ENCODE measurements at places on chromosomes 12 and 14.

- H3K4me1 ChIP-seq = no peaks in the 10 kb centered on the region
- H3K4me3 ChIP-seq = no peak overlapping the region
- H3K36me3 ChIP-seq = no peaks in the 10 kb centered on the region
- H3K27ac ChIP-seq = no peak overlapping the region
- DNase-seq = no peak
- H3K27me3 ChIP-seq = no peaks in the 10 kb centered on the region
Observed at GRCh38 chr12:119843100-119843499, 34.0 kb downstream of the CIT start.

DNA sequence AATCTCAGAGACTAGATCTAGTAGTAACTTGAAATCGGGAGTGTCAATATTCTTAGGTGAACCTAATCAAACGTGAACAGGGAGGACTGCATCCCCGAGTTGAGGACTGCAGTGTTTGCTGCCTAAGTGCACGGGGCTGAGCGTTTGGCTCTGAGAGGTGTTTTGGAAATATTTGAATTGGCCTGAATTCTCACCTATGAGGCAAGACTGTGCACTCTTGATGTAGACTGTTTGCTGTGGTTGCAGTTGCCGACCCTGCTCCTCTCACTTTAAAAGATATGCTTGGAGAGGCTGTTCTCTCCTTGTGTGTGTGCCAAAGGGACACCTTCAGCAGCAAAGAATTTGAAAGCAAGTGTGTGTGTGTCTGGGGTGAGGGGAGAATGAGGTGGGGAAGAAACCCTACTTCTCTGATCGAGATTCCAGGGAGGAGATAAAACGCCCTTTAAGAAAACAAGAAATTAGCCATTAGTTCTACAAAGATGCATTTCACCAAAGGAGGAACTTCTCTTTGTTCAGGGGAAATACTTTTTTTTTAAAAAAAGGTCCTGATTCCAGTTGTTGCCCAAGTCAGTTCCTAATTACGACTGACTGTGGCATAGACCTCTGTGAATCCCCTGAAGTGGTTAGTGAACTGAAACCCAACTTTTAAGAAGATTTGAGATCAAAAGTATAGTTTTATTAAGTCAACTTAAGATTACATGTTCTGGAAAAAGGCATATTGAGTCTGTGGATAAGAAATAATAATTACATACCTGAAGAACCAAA, 106.6 kb downstream of the DYRK2 start:
- DNase-seq = no peak
- no peak overlapping the region for H3K4me3 ChIP-seq
- no peaks in the 10 kb centered on the region for H3K27me3 ChIP-seq
- H3K36me3 ChIP-seq = no peaks in the 10 kb centered on the region
- H3K4me1 ChIP-seq = no peaks in the 10 kb centered on the region

DNA sequence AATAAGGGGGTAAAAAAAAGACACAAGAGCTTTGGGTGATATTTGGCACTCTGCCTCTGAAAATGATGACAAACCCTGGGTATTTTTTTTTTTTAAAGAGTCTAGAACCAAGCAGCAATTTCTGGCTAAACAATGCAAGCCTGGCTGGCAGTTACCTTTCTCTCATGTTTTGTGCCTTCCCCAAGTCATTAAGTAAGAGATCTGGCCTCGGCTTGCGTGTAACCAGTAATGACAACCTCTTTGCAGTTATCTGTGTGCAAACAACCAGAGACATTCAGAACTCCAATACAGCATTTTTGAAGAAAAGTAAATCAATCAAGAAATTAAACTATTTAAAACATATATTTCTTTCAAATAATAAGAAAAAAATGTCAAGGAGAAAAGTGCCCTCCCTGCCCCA, 167.5 kb downstream of the KCNC2 start:
- H3K27ac ChIP-seq = no peak overlapping the region
- no peaks in the 10 kb centered on the region for H3K36me3 ChIP-seq
- H3K4me1 ChIP-seq = no peaks in the 10 kb centered on the region
- H3K27me3 ChIP-seq = no peaks in the 10 kb centered on the region
- DNase-seq = no peak
- H3K4me3 ChIP-seq = no peak overlapping the region

DNA sequence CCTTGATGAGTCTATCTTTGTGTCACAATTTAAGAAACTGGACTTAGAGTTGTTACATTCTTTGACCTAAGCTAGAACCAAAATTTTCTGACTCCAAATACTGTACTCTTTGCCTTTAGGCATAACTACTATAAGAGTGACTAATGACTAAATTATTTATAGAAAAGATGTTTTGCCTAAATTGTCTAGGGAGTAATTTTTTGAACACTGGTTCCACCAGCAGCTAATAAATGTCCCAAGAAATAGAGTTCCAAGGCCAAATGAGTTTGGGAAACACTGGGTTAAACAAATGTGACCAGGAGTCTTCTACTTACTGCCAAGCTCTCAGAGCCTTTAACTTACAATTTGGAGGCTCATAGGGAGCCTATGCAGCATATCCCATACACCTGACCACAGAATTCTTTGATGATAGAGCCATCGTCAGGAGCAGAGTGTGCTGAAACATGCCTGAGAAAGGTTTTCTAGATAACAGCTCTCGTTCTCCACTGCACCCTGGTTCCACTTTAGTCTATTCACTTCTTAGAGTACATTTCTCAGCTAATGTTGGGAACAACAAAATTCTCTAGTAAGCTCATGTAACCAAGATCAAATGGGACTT, 215.9 kb upstream of the HMGA2 start:
- no peaks in the 10 kb centered on the region for H3K36me3 ChIP-seq
- no peak overlapping the region for H3K4me3 ChIP-seq
- no peak for DNase-seq
- H3K27me3 ChIP-seq = peaks cover 6% of the 10 kb centered on the region

- DNase-seq = no peak
- no peaks in the 10 kb centered on the region for H3K27me3 ChIP-seq
- no peak overlapping the region for H3K4me3 ChIP-seq
- no peaks in the 10 kb centered on the region for H3K36me3 ChIP-seq
- H3K27ac ChIP-seq = no peak overlapping the region
Observed at GRCh38 chr12:52254180-52254964, 20.1 kb upstream of the KRT86 start.

All from adrenal gland (tissue), 19 donors.